Lung (tissue), 17 donors: ENCODE measurements at places on chromosomes 12 and 14. TPM values are rescaled to one million over a fixed set of nuclear protein-coding genes. Genes with fewer than 3 reads are reported as not detected.

GRCh38 chr14:58947814-58948445 is 240.5 kb upstream of the DAAM1 start:
- H3K4me3 ChIP-seq, result no peak overlapping the region
- H3K36me3 ChIP-seq, result no peaks in the 10 kb centered on the region
- H3K27ac ChIP-seq, result no peak overlapping the region
- H3K27me3 ChIP-seq, result no peaks in the 10 kb centered on the region
- H3K4me1 ChIP-seq, result peaks cover 15% of the 10 kb centered on the region

GRCh38 chr14:87667659-87668058 is 325.3 kb downstream of the GALC start:
- no peaks in the 10 kb centered on the region for H3K36me3 ChIP-seq
- H3K4me1 ChIP-seq, result no peaks in the 10 kb centered on the region

DNA sequence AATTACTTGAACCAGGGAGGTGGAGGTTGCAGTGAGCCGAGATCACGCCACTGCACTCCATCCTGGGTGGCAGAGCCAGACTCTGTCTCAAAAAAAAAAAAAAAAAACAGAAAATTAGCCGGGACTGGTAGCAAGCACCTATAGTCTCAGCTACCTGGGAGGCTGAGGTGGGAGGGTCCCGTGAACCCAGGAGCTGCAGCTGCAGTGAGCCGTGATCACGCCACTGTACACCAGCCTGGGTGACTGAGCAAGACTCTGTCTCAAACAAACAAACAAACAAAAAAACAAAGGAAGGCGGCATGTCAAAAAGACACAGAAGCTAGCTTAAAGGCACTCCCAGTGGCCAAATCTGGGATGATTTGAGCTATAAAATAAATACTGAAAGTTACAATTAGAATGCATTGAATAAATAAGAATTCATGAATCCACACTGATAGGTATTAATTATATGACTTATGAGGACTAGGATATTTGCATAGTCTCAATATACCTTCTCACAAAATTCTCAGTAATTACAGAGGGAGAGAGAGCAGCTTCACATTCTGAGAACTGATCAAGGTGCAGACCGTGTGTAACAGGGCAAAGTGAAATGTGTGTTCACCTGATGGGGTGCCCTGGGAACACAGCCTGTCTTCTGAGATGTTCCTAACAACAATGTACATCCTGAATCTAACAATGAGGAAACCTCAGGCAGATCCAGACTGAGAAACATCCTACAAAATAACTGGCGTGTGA is 42.7 kb upstream of the GPR132 start:
- H3K36me3 ChIP-seq, result no peaks in the 10 kb centered on the region
- H3K4me3 ChIP-seq, result no peak overlapping the region
- no peak for DNase-seq
- H3K27ac ChIP-seq, result no peak overlapping the region
- H3K4me1 ChIP-seq, result no peaks in the 10 kb centered on the region
- no peaks in the 10 kb centered on the region for H3K27me3 ChIP-seq

DNA sequence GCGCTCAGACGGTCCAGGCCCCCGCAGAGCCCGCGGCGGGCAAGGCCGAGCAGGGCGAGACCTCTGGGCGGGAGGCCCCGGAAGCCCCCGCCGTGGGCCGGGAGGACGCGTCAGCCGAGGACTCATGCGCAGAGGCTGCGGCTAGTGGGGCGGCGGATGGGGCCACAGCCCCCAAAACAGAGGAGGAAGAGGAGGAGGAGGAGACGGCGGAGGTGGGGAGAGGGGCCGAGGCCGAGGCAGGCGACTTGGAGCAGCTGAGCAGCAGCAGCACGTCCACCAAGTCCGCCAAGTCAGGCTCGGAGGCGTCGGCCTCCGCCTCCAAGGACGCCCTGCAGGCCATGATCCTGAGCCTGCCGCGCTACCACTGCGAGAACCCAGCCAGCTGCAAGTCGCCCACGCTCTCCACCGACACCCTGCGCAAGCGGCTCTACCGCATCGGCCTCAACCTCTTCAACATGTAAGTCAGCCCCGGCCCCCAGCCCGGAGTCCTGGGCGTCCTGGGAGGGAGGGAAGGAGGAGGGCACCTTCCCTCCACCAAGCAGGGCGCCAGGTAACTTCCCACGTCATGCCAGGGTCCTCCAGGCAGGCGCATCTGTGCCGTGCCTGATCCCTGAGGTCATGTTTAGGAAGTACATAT is 72.4 kb downstream of the IQSEC3 start:
- H3K4me1 ChIP-seq, result peaks cover 7% of the 10 kb centered on the region
- peak; percentile 56 for DNase-seq
- no peak overlapping the region for H3K4me3 ChIP-seq
- H3K27me3 ChIP-seq, result peaks cover 5% of the 10 kb centered on the region

DNA sequence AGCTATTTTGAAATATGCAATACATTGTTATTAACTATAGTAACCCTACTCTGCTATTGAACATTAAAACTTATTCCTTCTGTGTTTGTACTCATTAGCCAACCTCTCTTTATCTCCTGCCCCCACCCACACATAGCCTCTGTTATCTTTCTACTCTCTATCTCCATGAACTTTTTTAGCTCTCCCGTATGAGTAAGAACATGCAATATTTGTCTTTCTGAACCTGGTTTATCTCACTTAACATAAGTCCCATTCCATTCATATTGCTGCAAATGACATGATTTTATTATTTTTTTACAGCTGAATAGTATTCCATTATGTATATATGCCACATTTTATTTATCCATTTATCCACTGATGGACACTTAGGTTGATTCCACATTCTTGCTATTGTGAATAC is 79.0 kb upstream of the AMIGO2 start:
- no peaks in the 10 kb centered on the region for H3K36me3 ChIP-seq
- no peak for DNase-seq
- no peaks in the 10 kb centered on the region for H3K27me3 ChIP-seq
- no peak overlapping the region for H3K4me3 ChIP-seq
- H3K27ac ChIP-seq, result no peak overlapping the region
- H3K4me1 ChIP-seq, result peaks cover 5% of the 10 kb centered on the region

- no peaks in the 10 kb centered on the region for H3K27me3 ChIP-seq
- no peaks in the 10 kb centered on the region for H3K36me3 ChIP-seq
- DNase-seq, result no peak
Measured at GRCh38 chr12:40464121-40464520, 228.1 kb upstream of the CNTN1 start.

GRCh38 chr12:2082321-2082720 is 29.5 kb downstream of the CACNA1C start:
- H3K36me3 ChIP-seq, result no peaks in the 10 kb centered on the region
- DNase-seq, result no peak
- H3K27me3 ChIP-seq, result no peaks in the 10 kb centered on the region
- peak overlapping the region; percentile 72 for H3K27ac ChIP-seq
- no peak overlapping the region for H3K4me3 ChIP-seq

GRCh38 chr12:34363050-34363673 is 340.9 kb downstream of the ALG10 start:
- no peak for DNase-seq
- no peaks in the 10 kb centered on the region for H3K27me3 ChIP-seq
- H3K4me1 ChIP-seq, result no peaks in the 10 kb centered on the region
- H3K36me3 ChIP-seq, result no peaks in the 10 kb centered on the region
- no peak overlapping the region for H3K27ac ChIP-seq
- no peak overlapping the region for H3K4me3 ChIP-seq

GRCh38 chr12:54025499-54026405 is 2.5 kb upstream of the HOXC6 start:
- no peak overlapping the region for H3K4me3 ChIP-seq
- DNase-seq, result no peak
- no peaks in the 10 kb centered on the region for H3K36me3 ChIP-seq
- no peak overlapping the region for H3K27ac ChIP-seq

The OVCH1 gene
- not detected for total RNA-seq

The TSHR gene
- total RNA-seq, result not detected

The TPH2 gene
- total RNA-seq, result not detected

The OAS2 gene
- 11.3 TPM for total RNA-seq

The ARHGEF40 gene
- 36.7 TPM for total RNA-seq
